ENCODE measurements at places on chromosomes 2 and 18.

- no peak for DNase-seq
Measured at GRCh38 chr2:154914561-154914960, 216.1 kb downstream of the KCNJ3 start.

- no peak for DNase-seq
Measured at GRCh38 chr2:170523506-170523905, 191.6 kb upstream of the SP5 start.

GRCh38 chr18:23757437-23757733 is 68.1 kb downstream of the LAMA3 start:
- no peak for DNase-seq

- no peak for DNase-seq
Measured at GRCh38 chr2:174025271-174026121, 60.3 kb upstream of the SP3 start.

DNA sequence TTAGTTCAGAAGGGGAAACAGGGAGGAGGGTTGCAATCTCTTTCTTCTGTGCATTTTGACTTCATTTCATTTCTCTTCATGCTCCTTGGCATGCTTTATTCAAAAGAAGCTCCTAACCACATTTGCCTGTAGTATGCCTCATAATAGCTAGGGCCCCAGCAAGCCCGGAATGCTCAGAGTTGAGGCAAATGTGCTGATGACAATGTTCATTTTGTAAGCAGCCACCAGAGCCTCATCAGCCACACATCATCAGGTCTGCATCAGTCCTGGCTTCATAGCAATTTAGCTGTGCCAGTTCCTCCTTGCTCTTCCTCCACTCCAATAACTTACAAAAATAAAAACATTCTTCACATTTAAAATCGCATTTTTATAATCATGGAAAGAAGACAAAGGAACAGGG is 65.4 kb upstream of the MMADHC start:
- DNase-seq: no peak

DNA sequence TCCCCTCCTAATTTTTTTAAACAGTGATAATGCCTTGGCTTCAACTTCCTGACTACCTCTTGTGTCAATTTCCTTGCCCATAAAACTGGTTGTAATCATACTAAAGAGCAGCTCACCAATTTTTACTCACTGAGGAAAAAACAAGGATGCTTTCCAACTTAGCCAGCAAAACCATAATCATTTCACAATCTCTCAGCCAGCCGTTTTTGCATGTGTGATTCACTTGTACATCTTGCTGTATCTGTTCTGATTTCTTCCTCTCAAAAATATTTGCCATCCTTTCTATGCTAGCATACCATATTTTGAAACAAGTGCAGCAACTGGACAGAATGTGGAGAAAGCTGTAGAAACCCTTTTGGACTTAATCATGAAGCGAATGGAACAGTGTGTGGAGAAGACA is 60.7 kb downstream of the RAB27B start:
- DNase-seq: no peak

DNA sequence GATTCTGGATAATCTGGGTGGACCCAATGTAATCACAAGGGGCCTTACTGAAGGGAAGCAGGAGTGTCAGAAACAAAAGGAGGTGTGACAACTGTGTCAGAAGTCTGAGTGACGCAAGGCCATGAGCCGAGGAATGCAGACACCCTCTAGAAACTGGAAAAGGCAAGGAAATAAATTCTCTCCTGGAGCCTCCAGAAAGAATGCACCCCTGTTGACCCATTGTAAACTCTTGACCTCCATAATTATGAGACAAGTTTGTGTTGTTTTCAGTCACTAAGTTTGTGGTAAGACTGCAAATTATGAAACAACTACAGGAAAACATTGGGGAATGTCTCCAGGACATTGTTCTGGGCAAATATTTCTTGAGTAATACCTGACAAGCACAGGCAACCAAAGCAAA is 47.3 kb upstream of the B3GNT7 start:
- DNase-seq: no peak

- no peak for DNase-seq
Measured at GRCh38 chr2:61405813-61406212, 65.1 kb downstream of the USP34 start.

GRCh38 chr18:13681701-13682100 is 44.7 kb downstream of the FAM210A start:
- DNase-seq: no peak

- DNase-seq: no peak
Measured at GRCh38 chr2:115596659-115597375, 1154.4 kb downstream of the DPP10 start.

- no peak for DNase-seq
Measured at GRCh38 chr18:67634631-67635338, 118.3 kb upstream of the DSEL start.

GRCh38 chr2:238139196-238140039 is 950 bp downstream of the KLHL30 start:
- no peak for DNase-seq

- DNase-seq: no peak
Measured at GRCh38 chr18:64165906-64166305, 17.0 kb upstream of the LINC00305 start.

DNA sequence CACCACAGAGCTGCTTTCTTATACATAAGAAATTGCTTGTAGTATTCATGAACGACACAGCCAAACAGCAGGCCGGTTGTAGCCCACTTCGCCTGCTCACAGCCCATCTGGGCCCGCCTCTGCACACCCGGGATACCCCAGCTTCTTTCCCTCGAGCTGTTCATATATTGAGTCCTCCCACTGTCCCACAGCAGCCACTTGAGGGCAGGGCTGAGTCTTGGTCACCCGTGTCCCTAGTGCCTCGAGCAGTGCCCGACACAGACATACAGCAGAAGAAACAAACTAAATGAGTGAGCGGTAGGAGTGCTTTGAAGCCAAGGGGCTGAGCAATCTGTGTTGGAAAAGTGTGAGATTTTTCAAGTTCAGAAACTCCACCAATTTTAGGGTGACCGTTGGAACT is 251.4 kb downstream of the KLHL29 start:
- no peak for DNase-seq

DNA sequence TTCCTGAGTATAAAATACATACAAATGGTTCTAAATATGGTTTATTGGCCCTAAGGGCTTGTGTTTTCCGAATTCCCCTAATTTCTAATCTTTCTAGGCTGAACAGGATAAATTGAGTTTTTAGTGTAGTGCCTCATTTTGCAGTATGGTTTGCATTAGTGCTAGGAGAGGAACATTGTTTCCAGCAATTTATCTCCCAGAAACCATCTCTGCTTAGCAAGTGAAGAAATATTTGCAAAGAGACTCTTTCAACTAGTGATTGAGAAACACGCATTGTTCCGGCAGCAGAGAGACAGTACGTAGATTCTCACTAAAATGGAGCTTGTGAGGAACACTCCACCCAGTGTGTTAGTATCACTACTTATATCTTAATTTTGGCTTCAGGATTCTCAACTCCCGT is 177.8 kb upstream of the EPAS1 start:
- DNase-seq: no peak
